Left renal pelvis (tissue), 4 donors: ENCODE measurements at places on chromosomes 7 and 10. TPM values are rescaled to one million over a fixed set of nuclear protein-coding genes. Genes with fewer than 3 reads are reported as not detected.

- no peak for DNase-seq
Measured at GRCh38 chr7:35022725-35023124, 14.6 kb downstream of the DPY19L1 start.

The NET1 gene
- polyA plus RNA-seq, result 146 TPM

GRCh38 chr7:137342265-137342664 lies 1.3 kb downstream of the PTN start:
- DNase-seq, result no peak

The NEUROG3 gene
- polyA plus RNA-seq, result not detected

GRCh38 chr10:109698882-109699664 lies 224.2 kb downstream of the XPNPEP1 start:
- no peak for DNase-seq

The MMP21 gene
- polyA plus RNA-seq, result 0.24 TPM

GRCh38 chr7:82109288-82109687 lies 334.3 kb downstream of the CACNA2D1 start:
- DNase-seq, result no peak

DNA sequence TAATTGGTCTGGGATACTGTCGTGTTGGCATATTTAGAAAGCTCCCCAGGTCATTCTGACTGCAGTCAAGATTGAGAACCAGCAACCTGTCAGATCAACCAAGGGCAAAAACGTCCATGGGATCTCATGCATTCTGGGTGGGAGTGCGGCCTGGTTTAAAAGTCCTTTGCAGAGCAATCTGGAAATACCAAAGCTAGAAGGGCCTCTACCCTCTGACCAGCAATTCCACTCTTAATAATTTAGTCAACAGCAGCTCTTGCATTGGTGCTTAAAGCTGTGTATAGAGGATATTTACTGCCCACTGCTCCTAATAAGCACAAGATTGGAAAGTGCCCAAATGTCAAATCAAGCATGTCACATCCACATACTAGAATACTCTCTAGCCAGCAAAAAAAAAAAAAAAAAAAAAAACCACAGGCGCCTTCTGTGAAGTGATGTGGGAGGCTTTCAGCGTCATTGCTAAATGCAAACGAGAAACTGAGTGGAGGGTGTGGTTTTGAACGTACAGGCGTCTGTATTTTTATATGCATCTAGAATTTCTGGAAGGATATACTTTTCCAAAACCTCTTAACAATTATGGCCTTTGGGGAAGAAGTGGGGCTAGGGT lies 44.8 kb upstream of the HSPA12A start:
- no peak for DNase-seq

The TBC1D12 gene
- 24.9 TPM for polyA plus RNA-seq

- DNase-seq, result peak; percentile 44
Measured at GRCh38 chr7:11831736-11832495, at the start of gene THSD7A. Gene THSD7A, minus strand, starts transcription at chr7:11832198. Its CDS starts 252 bp downstream, at chr7:11831946.

The SPOCK2 gene
- polyA plus RNA-seq, result 157 TPM

The CYP3A4 gene
- polyA plus RNA-seq, result 0.17 TPM

The PDE1C gene
- 4.9 TPM for polyA plus RNA-seq

The ZNF425 gene
- polyA plus RNA-seq, result 7.6 TPM

DNA sequence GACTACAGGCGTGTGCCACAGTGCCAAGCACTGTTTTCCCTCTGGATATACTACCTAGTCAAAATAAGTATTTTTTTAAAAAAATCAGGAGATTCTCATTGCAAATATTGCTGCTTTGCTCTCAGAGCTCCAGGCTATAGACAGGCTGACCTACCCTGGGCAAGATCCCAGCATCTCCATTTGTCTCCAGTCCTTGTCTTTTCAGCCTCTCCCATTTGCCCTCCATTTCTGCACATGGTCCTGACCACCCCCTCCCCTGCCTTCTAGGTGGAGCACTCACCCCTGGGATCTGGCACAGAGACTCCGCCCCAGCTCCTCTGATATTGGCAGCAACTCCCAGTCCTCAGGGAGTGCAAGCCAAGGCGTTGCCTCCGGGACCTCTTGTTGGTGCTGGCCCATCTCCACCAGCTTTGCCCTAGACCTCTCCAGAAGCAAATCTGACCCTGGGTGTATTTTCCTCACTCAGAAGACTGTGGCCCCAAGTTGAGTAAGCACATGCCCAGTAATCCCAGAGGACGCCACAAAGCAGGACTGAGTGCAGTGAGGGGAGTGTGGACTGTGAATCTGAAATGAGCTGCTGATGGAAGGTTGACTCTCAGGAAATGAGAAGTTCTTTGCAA lies 120.6 kb downstream of the MTPAP start:
- no peak for DNase-seq

DNA sequence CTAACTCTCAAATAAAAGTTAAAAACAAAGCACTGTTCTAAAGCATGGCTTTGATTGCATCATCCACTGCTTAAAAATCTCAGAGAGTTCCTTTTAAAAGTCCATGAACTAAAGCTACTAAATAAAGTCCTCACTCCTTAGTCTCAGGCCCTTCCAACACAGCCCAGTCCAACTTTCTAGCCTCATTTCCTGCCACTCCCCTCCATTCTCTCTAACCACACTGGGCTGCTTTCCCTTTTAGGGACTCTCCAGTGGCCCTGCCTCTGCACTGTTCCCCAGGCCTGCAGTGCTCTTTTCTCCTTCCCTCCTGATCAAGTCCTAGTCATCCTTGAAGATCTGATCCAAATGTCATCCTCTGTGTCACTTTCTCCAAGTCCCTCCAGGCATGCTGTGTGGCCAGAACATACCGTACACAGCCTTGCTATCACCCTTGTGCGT lies 56.9 kb upstream of the PPP1R3C start:
- DNase-seq, result no peak

The LRRN3 gene
- 3.6 TPM for polyA plus RNA-seq

GRCh38 chr7:158645842-158646241 lies 58.2 kb upstream of the PTPRN2 start:
- DNase-seq, result no peak

DNA sequence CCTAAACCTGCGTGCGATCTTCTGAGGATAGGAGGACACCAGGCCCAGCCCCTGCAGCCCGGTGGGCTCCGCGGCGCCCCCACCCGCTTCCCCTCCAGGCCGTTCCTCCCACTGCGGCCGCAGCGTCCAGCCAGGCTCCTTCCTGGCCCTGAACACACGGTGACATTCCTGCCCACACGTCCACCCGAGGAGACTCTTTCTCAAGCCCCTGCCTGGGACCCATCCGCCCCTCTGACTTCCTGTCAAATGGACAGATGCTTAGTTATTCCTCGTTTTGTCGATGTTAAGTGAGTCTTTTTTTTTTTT lies 32.4 kb upstream of the RNF32 start:
- no peak for DNase-seq

The SLC26A4 gene
- polyA plus RNA-seq, result 0.53 TPM

- DNase-seq, result no peak
Measured at GRCh38 chr10:118523775-118524174, 71.7 kb downstream of the PRLHR start.

DNA sequence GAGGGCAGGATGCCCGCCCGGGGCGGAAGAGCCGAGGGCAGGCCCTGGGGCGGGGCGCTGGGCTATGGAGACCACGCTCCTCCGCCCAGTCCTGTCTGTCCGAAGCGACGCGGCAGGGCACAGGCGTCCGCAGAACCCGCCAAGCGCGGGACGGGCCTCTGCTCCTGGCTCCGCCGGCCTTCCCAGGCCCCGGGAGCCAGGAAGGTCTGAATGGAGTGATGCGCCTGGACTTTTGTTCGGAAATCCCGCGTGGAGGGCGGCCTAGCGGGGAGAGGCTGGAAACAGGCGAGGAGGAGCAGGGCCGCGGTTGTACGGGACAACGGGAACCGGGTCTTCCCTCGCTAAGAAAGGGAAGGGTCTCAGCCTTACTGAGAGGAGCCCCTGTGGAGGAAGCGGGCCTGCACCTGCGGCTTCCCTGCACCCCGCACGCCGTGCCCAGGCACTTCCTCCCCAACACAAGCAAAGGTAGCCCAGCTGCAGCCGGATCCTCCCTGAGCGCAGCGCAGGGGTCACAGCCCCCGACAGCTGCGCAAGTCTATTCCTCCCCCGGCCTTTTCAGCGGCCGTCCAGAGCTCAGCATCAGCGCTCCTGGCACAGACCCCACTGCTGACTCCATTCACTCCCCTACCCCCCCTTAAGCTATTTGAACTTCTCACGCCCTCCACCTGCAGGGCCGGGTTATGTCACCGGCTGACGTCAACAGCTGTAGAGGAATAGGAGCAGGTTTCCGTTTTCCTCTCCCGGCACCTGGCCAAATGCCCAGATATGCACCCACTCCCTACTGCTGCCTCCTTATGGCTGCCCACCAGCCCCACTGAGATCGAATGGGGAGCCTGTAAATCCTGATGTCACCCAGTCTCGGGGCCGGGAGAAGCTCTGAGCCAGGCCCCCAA lies 143.2 kb upstream of the RET start:
- DNase-seq, result peak; percentile 47

The CC2D2B gene
- 2.4 TPM for polyA plus RNA-seq

DNA sequence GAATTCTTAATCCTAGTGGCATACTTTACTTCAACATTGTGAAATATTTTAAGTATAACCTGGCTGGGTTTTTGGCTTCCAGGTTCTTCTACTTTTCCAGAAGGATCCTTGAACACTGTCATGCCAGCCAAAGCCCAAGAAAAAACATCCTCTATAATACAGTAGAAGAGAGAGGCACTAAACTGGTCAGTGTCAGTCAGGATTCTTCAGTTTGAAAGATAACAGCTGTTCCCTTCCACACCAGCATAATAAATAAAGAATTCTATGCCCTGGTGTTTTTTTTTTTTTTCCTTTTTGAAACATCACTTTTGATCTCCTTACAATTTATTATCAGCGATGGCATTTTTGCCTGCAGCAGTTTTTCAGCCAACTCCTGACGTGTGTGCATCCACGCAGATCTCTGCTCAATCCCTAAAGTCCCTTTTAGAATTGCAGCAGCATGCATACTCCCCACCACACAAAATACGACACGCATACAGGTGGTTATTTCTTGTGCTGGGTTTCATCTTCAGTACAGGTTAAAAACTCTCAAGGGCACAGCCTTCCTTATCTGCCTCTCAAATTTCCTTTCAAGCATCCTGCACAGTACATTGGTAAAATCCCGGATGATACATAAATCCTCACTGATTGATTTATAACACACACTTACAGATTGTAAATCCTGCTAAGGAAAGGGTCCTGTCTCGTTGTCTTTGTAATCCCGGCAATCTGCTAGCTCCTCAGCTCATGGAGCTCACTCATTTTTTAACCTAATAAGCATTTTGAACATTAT lies 100.2 kb downstream of the TPK1 start:
- no peak for DNase-seq

The FAM171A1 gene
- polyA plus RNA-seq, result 55.5 TPM

- DNase-seq, result no peak
Measured at GRCh38 chr10:75617485-75618155, 186.2 kb downstream of the LRMDA start.

The SEMA3D gene
- 50.7 TPM for polyA plus RNA-seq

GRCh38 chr10:50312464-50313437 lies 61.4 kb upstream of the ASAH2 start:
- no peak for DNase-seq

The CYP2C19 gene
- not detected for polyA plus RNA-seq

- no peak for DNase-seq
Measured at GRCh38 chr7:92765725-92766124, 70.6 kb downstream of the CDK6 start.

DNA sequence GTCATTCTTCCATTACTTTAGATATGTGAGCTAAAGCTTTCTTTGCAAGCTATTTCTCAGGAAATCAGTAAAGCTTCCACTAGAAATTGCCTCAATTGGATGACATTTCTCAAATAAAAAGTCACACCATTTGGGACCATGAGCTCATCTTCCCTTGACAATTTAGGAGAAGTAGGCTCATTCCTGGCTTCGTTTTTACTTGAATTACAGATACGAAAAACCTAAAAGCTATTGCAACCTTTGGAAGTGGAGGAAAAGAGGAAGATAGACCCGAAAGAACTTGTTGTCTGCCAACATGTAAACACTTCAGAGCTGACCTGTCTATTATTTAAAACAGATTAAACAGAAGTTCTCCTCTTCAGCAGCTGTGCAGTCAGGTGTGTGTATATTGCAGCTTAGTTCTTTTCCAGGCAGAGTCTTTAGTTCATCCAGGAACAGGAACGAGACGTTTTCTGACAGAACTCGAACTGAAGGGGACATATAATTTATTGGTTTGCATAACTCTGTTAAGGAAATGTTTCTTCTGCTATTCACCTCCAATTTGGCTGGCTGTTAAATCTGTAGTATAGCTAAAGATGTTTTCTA lies 43.1 kb upstream of the ST8SIA6 start:
- DNase-seq, result no peak

The CALD1 gene
- 266 TPM for polyA plus RNA-seq

The SKIDA1 gene
- 9.8 TPM for polyA plus RNA-seq

The LBX1 gene
- polyA plus RNA-seq, result not detected

DNA sequence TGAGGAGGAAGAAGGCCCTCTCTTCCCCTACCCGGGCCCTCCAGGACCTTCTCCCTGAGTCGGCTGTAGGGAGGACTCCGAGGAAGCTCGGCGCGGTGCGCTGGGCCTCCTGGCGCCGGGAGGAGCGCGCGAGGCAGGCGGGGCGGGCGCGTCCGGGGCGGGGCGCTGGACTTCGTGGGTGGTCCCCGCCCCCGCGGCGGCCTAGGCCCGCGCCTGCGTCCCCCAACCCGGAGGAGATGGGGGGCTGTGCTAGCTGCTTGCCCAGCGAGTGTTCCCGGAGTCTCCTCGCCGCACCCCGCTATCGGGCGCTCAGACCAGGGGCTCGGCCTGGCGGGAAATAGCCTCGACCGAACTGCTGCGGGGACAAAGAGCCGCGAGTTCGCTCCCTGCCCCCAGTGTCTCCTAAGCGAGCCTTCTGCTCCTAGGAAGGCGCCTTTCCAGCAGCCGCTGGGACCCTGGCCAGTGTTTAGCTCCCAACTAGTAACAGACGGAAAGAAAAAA lies 19.2 kb upstream of the SMO start:
- DNase-seq, result no peak

The TLX1 gene
- polyA plus RNA-seq, result not detected

DNA sequence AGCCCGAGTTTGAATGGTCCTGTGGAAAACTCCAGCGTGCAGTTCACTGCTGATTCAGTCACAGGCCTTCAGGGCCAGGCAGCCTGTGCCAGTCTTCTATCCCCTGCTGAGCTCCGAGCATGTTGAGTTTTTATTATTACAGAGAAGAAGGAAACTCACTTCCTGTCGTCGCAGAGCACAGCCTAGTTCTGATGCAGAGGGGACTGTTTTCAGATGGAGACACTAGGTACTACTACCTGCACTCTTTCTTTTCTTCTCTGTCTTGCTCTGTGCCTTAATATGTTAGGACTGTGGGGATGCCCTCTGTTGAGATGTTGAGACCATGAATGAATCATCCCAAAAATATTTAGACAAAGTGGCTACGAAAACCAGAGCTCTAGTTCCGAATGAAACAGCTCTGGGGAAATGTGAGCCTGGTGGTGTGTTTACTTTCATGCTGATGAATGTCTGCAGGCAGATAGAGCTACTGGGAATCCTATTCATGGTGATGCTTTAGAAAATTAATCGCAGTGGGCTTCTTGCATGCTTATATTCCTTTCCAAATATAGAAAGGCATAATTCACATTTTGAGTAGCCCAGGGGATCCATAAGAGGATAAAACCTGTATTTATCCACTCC lies 29.6 kb downstream of the CASP7 start:
- no peak for DNase-seq

DNA sequence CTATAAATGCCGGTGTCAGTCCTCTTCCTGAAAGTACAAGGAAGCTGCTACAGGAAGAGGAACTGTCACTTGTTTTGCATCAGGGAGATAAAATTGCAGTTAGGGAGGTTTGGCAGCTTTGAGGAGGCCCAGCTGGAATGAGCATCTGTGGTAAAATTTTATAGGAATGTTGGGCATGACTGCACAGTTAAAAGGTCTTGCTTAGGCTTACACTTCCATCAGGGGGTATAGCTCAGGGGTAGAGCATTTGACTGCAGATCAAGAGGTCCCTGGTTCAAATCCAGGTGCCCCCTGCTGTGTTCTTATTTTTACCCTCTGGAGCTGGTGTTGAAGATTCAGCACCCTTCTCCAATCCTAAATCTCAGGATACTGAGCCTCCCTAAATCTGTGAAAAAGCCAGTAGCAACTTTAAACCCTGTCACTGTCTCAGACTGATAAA lies 65.9 kb downstream of the ZNF467 start:
- DNase-seq, result no peak
